GM23248 (cell line): ENCODE measurements at places on chromosomes 7 and 10.

DNA sequence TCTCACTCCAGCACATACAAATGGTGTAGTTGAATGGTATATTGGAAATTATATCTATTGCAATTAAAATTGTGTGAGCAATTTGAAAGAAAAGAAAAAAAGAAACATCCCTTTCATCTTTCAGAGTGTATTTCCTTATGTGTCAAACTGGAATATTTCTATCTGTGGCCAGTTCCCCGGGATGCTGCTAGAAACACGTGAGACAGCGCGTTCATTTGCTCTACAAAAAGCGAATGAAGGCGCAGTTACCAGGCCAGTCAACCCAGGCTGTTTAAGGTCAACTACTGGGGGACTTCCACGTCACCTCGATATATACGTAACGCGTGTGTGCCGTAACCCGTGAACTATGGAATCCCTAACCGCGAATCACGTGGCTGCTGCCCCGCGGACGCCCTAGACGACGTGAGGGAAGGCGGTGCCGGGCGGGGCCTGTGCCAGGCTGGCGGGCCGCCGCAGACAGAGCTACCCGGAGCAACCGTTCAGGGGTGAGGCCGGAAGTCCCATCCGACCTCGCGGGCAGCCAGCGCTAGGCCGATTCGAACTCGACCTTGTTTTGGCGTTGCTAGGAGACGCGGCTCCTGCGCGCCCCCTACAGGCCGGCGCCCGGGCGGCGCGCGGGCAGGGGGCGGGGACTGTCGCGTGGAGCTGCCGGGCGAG is 1.1 kb upstream of the ARL4A start:
- peak; percentile 91 for DNase-seq

- DNase-seq, result peak; percentile 25
These were observed 273.7 kb downstream of the SEMA3D start for GRCh38 chr7:84912993-84913635.

DNA sequence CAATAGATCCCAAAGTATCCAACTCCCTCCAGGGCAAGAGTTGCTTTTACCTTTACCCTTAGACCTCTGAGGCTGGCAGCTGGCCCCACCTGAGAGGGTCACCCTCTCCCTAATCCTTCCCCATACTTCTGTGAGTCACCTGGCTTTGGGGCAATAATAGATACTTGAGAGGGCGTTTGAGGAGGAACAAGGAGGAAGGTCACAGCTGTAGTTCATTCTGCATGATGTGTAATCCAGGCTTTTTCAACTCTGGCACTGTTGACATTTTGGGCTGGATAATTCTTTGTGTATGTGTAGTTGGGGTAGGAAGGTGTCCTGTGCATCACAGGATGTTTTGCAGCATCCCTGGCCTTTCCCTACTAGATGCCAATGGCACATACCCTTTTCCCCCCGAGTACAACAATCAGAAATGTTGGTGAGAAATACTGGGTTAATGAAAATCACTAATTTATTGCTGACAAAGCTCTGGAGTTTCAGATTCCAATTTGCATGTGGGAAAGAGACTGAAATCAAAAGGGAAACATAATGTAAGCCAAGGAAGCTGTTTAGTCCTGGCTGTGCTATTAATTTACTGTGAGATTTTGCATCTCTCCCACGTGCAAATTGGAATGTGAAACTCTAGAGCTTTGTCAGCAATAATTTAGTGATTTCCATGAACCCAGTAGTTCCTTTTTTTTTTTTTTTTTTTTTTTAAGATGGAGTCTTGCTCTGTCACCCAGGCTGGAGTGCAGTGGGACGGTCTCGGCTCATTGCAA is 3.6 kb downstream of the BLVRA start:
- DNase-seq, result peak; percentile 40

DNA sequence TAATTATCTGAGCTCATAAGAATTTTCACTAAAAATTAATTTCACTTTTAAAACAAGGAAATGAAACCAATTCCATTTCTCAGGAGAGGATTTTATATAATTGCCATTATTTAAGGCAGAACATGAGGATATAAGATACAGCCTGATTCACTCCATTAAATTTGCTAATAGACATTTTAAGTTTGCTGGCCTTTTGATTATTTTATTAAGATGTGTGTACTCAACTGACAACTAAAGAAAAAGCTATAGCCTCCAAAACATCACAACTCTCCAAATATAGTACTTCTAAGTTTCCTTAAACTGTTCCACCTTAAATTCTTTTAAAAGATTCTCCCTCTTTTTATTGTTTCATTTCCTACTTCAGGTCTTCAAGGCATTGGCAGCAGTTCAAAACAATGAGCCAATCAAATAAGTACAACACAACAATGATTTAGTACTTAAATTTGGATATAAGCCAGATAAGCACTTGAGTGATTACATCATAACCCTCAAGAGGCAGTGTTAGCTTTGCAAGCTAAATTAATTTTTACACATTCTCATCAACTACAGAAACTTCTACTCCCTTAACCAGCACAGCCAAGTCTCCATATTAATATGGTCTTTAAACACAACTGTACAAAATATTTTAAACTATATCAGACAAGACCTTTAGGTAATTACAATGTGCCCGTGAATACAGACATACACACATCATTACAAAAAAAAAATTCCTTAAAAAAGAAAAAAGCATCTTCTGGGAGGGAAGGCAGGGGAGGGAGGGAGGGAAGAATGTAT is 121.8 kb downstream of the KMT2C start:
- peak; percentile 52 for DNase-seq

GRCh38 chr7:120108376-120108775 is 164.6 kb upstream of the KCND2 start:
- no peak for DNase-seq

DNA sequence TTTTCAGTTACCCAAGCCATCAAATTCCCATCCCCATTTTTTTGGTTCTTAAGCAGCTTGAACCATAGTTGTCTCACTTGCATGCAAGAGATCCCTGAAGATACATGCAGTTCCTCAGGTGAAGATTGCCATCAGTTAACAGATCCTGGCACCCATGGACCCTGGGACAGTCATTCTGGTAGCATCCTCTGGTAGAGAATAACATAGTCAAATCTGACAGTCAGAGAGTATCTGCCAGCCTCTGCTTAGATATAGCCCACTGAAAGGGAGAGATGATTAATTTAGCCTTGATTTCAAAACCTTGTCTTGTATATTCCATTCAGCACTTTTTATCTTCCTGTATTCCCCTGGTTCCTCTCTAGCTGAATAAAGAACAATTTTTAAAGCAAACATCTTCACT is 280.4 kb downstream of the KCNMA1 start:
- peak; percentile 34 for DNase-seq

- peak; percentile 68 for DNase-seq
These were observed 24.0 kb downstream of the COL26A1 start for GRCh38 chr7:101386558-101387231.

- no peak for DNase-seq
These were observed 23.9 kb upstream of the MPP7 start for GRCh38 chr10:28326516-28327490.

GRCh38 chr10:14578060-14578952 is 196.4 kb downstream of the FAM107B start:
- peak; percentile 18 for DNase-seq

- DNase-seq, result peak; percentile 87
These were observed 135.4 kb downstream of the EMX2 start for GRCh38 chr10:117677890-117678500.

DNA sequence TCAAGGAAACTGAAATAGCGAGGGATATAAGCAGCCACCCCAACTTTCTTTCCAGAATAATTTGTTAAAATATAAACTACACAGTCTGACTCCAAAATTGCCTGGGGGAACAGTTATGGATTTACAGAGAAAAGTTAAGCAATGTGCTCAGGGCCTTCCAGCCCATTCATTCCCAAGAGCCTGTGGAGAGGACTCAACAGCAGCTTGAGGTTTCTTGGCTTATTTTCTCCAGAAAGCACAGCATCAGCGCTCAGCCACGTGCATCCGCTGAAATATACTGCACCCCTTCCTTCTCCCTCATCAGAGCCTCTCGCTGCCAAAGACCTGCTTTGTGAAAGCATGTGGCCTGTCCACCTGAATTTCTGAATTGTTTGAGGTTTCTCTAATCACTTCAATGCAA is 375.2 kb upstream of the VWC2 start:
- no peak for DNase-seq

DNA sequence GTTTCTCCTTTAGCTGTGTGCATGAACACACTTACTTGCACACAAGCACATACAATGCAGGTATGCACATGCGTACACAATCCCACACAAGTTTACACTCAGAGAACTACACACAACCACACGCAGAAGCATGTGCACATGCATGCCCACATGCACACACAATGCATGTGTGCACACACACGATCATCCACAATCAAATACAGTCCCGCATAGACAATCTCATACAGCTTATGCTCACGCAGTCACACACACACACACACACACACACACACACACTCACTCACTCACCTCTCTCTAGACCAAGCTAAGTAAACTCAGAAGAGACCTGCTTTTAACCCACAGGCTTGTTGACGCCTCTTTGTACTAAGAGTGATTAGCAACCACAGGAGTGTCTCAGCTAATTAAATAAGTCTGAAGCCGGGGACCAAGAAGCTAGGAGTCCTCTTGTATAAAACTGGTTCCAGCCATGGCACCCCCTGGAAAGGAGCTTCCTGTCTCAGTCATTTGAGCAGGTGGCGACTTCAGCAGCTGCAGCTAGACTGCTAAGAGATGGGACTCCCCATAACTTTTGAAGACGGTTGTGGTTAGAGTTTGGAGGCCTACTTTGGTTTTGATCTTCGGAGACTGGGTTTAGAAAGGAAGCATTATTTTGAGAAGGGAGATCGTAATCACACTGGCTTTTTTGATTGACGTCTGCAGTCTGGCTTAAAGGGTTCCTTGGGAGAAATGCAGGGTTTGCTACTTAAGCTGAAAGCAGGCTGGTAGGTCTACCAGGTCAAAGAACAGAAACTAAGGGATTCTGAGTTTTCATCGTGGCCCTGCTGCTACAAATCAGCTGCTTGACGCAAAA is 82.3 kb upstream of the ADRB1 start:
- DNase-seq, result no peak

GRCh38 chr7:30920584-30921539 is 9.2 kb downstream of the AQP1 start:
- peak; percentile 75 for DNase-seq

- peak; percentile 12 for DNase-seq
These were observed 2.1 kb downstream of the DNAJC9 start for GRCh38 chr10:73244866-73245477.

- DNase-seq, result peak; percentile 48
These were observed 708 bp downstream of the KLHDC10 start for GRCh38 chr7:130070861-130071622.

GRCh38 chr7:13476881-13477444 is 512.5 kb downstream of the ETV1 start:
- peak; percentile 3 for DNase-seq

DNA sequence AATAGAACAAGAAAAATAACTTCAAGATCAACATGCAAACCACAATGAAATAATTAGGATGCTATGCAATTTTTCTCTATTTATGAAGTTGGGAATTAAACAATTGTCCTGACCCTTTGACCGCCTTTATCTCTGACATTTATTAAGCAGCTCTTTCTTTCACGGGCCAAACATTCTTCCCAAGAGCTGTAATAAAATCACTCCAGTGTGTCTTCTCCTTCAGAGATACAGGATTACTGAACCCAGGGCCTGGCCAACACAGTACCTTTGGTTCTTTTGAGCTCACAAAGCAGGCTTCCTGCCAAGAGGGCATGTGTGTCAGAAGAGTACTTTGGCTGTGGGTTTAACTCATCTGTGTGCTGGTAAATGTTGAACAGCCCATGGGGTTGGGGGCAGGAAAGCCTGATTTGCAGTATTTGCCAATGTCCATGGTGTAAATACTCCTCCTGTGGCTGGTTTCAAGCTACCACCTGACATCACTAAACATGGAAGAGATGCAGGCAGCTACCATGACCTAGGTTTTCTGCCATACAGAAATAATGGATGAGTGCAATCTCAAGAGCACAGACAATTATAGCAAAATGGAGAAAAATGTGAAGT is 121.7 kb downstream of the FANK1 start:
- DNase-seq, result peak; percentile 22

GRCh38 chr10:70595566-70596016 is 7.0 kb downstream of the PRF1 start:
- no peak for DNase-seq

DNA sequence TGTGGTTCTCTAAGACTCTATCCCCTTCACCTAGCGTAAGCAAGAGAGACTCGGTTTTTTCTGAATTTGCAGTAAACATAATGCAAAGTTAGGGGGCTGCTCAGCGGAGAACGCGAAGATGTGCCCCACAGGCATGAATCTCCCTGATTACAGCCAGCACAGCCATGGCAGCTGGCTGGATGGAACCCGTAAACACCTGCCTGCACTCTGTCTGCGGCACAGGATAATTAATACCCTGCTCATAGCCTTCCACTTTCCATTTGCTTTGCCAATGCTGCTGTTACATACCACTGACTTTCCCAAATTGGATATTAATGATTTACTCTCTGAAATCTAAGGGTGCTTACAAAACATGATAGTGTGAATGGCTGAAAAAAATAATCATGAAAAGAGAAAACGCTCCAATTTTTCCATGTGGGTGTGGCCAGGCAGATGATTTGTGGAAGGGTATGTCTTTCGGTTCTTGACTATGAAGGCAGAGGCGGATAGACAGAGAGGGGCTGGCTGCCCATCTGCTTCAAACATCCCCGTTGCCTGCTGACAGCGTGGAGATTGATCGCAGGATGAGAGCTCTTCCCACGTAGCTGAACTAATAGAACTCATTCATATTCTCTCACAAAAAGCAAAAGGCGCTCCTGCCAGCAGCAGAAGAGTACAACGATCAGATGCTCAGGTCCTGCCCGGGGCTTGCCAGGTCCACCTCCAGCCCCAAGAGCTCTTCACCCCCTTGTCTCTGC is 193.2 kb upstream of the GHITM start:
- no peak for DNase-seq

DNA sequence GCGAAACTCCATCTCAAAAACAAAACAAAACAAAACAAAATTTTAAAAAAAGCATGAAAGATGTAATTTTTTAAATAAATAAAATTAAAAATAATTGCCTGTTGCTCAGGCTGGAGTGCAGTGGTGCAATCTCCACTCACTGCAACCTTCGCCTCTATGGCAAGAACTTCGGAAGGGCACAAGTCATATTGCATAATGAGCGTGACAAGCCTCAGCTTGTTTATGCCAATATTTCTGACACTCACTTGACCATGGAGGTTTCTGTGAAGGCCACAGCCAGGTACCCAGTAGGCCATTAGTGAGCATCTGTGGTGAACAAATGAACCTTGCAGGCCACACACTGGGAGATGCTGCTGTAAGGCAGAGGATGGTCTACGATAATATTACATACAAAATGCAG is 106.1 kb upstream of the KMT2C start:
- no peak for DNase-seq

DNA sequence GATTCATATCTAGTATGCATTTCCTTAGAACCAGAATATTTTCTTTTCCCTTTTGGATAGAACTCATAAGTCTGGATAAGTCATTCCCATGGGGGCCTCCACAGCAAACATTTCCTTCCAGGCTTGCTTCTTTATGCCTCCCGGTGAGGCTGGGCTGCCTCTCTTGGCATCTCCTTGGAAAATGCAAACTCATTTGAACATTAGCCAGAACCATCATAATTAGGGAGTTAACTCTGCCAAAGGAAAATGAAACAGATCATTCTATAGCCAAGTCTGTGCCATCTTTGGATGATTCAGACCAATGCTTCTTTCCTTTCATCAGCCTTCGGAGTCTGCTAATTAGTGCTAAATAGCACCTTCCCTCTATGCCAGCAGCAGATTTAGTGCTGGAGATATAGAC is 81.1 kb downstream of the PLPP4 start:
- no peak for DNase-seq
